ENCODE measurements at places on chromosomes 1 and 21. TPM values are rescaled to one million over a fixed set of nuclear protein-coding genes. Genes with fewer than 3 reads are reported as not detected.

HNRNPCL2 gene
- total RNA-seq = not detected

CDK18 gene
- 9.7 TPM for total RNA-seq

MMP23B gene
- 3.2 TPM for total RNA-seq

CFHR1 gene
- not detected for total RNA-seq

PKLR gene
- not detected for total RNA-seq

AMPD1 gene
- not detected for total RNA-seq

MYOC gene
- total RNA-seq = not detected

MRPL24 gene
- 79.0 TPM for total RNA-seq

TDRD10 gene
- total RNA-seq = 1.6 TPM

CLDN19 gene
- total RNA-seq = not detected

C1orf52 gene
- total RNA-seq = 13.2 TPM

LINGO4 gene
- not detected for total RNA-seq

RGS18 gene
- total RNA-seq = not detected

TMEM269 gene
- total RNA-seq = not detected

GRCh38 chr1:161484613-161485012, 20.6 kb upstream of the FCGR2A start:
- DNase-seq = no peak

- DNase-seq = no peak
These were observed 6.3 kb downstream of the ATF6 start for GRCh38 chr1:161772397-161772796.

GRCh38 chr1:20633190-20634064, at the start of gene PINK1:
PINK1 (plus strand) TSS chr1:20633458; CDS start chr1:20633549, 91 bp downstream.
- DNase-seq = no peak

- DNase-seq = no peak
These were observed 8.0 kb upstream of the BARHL2 start for GRCh38 chr1:90724926-90725656.

DNA sequence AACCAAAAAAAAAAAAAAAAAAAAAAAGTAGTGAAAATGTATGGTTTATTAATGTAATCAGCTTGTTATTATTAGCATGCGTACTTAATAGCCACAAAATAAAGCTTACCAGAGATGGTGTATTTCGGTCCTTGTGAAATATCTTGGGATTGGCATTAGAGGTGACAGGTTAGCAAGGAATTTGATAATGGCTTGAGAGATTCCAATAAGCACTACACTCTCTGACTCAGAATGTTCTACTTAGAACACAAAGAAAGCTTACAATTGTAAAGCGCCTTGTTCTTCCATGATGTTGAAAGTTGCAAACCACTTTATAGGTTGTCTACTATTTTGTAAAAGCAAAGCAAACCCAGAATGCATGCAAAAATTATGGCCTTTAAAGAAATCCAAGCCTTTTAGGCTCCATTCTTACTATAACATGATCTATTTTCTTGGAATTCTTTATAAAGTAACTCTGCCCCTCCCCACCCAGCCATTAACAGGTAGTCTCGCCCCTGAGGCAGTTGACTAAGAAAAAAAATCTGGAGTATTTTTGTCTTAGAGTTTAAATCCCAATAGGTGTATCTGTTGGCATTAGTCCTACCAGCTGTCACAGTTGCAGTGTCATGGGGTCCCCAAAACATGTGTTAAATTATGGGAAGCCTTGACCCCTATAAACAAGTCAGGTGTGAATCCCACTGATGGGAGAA, 129.2 kb downstream of the DHRS3 start:
- no peak for DNase-seq

- DNase-seq = no peak
These were observed 159.0 kb upstream of the ZC3H12A start for GRCh38 chr1:37315371-37315846.

- no peak for DNase-seq
These were observed 1.0 kb downstream of the GATAD2B start for GRCh38 chr1:153921803-153922075.

GRCh38 chr1:61233121-61233660, 150.8 kb downstream of the NFIA start:
- DNase-seq = no peak

- no peak for DNase-seq
These were observed 119.7 kb downstream of the PROX1 start for GRCh38 chr1:214107322-214108096.

DNA sequence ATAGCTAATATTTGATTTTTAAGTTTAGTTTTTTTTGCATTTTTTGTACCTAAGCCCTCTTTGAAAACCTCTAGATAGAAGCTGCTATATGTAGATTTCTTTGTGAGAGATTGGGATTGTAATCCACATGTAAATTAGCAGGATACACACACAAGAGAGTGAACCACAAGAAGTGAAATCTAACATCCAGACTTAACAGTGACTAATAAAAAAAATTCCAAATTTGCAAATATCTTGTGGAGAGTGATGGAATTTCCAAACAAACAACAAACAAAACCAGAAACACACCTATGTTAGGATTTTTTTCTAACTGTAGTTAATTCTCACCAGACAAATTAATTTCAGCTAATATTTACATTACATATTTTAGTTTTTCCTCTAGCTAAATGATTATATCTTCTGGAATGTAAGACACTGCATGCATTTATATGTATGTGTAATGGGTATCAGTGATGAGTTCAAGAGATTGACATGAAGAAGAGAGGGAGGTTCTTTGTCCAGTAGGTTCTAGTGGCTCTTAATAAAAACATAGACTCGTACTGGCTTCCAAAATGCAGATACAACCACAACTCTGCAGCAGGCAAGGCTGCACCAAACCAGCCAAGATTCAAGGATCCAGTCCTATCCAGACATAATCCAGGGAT, 12.8 kb downstream of the CLDN17 start:
- DNase-seq = no peak

DNA sequence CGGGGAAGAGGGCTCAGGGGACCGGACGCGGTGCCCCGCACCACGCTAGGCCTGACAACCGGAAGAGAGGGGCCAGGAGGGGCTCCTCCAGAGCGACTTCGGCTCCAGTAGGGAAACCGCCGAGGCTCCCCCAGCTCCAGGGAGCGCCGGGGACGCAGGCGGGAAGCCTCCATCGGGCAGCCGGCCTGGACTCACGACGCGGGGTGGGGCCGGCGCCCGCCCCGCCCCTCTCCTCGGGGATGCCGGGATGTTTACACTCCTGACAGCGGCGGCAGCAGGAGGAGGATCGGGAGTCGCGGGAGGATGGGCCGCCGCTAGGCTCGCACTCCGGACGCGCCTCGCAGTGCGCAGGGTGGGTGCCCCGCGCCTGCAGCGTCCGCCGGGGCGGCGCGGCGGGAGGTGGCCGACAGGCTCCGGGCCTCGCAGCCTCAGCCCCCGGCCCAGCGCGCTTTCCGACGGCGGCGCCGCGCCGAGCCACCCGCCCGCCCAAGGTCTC, at the start of gene NEK7:
NEK7 (plus strand) TSS at position 254 of the 496 bp plus-strand sequence. CDS start 75,583 bp downstream, outside the sequence.
- no peak for DNase-seq

- no peak for DNase-seq
These were observed 50.3 kb downstream of the KCNK1 start for GRCh38 chr1:233664253-233664652.

- no peak for DNase-seq
These were observed 24.2 kb downstream of the SLC5A9 start for GRCh38 chr1:48246727-48247126.

- DNase-seq = no peak
These were observed 220.9 kb upstream of the KCNK2 start for GRCh38 chr1:214861615-214862014.

GRCh38 chr1:36536727-36537126, 54.0 kb upstream of the CSF3R start:
- no peak for DNase-seq

GRCh38 chr1:48616710-48617109, 144.7 kb upstream of the SPATA6 start:
- no peak for DNase-seq

GRCh38 chr1:64000021-64000420, 203.4 kb upstream of the UBE2U start:
- no peak for DNase-seq

DNA sequence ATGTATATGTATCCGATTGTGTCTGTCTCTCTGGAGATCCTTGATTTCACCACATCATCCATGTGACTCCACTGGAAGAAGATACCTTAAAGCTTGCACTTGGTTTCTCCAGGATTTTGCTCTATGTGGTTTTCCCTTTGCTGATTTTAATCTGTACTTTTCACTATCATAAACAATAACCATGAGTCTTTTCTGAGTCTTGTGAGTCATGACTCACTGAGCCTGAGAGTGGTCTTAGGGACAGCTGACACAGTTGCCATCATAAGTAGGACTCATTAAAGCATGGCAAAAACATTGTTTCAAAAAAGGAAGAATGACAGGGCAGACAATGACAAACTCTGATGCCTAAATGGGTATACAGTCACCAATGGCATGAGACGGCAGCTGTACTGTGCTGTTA, 226.2 kb downstream of the AKT3 start:
- DNase-seq = no peak

- DNase-seq = no peak
These were observed 66.6 kb downstream of the LRRC8C start for GRCh38 chr1:89699451-89699986.

- DNase-seq = no peak
These were observed 62.7 kb upstream of the MROH9 start for GRCh38 chr1:170872663-170873062.

- no peak for DNase-seq
These were observed 246.9 kb upstream of the LRRC7 start for GRCh38 chr1:69320757-69321211.

DNA sequence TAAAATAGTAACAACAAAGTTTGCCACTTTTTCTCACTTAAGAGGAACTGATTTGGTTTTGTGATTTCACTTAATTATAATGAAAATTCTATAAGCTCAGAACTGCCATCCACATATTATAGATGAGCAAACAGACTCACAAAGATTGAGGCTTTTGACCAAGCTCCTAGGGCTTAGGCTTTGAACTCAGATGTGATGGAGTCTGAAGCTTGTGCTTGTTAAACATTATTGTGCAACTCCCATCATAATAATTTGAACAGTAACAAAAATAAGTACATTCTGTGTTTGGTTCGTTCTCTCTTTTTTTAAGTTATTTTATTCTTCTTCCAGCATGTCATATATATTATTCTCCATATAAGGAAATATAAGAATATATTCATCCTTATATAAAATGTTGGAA, 403.4 kb downstream of the PTPRC start:
- no peak for DNase-seq

DNA sequence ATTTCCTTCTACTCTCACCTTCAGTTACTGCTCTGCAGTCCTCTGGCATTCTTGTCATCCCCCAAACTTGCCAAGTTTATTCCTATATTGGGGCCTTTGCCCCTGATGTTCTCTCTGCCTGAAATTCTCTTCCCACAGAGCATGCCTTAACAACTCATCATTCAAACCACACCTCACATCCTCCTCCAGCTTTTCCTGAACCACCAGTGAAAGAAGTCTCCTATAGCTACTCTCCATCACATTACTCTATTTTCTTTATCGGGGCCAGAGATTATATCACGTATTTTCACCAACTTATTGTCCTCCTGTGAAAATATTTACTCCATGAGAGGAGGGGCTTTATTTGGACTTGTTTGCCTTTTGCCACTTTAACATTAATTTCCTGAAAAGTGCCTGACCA, 32.1 kb downstream of the EXTL2 start:
- no peak for DNase-seq

DNA sequence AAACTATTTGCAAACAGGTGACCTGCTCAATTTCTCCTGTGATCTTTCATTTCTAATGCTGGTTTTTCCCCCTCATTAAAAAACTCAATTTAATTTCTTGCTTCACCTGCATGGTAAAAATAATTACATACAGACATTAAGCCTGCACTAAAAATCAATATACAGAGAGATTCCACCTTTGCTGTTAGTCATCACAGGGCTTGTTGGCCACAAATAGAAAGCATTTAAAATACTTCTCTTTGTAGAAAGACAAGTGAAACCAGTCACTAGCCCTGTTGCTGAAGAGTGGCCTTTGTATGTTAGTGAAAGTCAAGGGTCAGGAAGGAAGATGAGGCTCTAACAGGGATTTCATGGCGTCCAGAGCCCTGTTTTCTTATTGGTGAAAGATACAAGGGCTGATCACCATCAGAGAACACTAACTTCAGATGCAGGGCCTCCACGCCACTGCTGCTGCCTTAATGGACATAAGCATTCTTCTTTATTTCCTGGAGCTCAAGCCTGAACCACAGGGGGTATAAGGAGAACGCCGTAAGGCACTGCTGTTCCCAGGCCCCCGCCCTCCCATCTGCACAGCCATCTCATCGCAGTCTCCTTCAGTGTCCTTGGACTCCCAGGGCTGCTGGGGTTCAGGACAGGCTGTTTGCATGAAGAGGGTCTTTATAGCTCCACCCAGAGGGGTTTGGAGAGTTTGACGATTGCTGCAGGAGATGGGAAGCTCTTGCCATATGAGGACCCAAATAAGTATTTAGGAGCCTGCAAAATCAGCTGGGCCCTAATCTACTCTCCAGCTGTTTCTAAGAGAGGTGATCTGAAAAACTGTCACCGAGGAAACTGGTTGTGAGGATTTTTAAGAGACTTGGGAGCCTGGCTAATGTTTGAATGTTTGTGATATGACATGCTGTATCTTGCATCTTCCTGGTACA, 117.3 kb upstream of the IRF2BP2 start:
- DNase-seq = no peak

Measured in glomerular endothelial cell (primary cell).